CD4-positive, alpha-beta T cell treated with Interleukin-6 for 4 hours (primary cell): ENCODE measurements at places on chromosomes 5 and 9.

DNA sequence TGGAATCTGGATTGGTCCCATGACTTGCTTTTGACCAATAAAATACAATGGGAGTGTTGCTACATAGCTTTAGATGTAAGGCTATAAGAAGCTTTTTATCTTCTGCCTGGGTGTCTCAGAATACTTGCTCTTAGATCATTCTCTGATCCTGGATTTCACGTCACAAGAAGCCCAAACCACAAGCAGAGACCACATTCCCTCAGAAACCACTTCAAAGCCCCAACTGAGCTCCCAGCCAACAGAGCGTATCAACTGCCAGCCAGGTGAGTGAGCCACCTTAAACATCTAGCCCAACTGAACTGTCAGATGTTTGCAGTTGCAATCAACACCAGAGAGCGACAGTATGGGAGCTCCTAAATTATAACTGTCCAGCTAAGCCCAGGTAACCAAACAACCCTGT, 687.1 kb downstream of the TLE1 start:
- peak; percentile 1 for DNase-seq

GRCh38 chr9:92882276-92882675, 4.4 kb upstream of the ZNF484 start:
- DNase-seq, result no peak

DNA sequence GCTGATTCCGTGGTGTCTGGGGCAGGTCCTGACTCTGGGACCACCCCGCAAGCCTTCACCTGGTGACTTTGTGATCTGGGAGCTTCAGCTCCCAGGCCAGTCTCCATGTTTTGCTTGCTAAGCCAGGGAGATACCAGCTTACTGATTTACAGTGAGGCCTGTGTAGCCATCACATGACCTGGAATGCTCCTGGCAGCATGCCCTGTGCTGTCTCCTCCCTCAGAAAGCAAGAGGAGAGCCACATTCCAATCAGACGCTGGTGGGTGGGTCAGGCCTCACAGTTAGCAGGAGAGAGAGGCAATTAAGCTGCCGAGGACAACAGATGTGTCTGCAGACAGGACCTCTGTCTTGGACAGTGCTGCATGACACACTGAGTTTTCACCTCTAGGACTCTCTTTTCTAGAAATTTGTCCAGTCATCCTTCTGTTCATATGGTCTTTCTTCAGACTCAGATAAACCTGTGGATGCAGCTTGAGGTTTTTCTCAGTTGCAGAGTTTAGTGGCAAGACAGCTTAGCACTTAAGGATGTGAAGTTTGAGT, 24.4 kb upstream of the GRPEL2 start:
- DNase-seq, result no peak

DNA sequence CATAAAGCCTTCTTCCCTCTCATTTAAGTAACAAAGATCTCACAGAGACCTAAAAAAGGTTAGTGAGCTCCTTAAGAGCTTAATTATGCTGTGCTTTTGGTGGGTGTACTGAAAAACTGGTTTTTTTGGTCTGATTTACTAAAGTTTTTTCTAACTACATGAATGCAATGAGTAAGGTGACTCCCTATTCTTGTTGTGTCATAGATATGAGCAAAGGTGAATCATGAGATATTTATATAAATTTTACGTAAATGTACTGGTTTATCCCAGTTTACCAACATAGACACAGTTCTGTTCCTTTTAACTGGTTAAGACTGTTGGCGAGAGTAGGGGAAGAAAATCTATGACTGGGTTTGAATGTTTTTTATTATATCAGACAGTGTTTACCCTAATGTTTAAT, 250.5 kb downstream of the NR2F1-AS1 start:
- no peak for DNase-seq

DNA sequence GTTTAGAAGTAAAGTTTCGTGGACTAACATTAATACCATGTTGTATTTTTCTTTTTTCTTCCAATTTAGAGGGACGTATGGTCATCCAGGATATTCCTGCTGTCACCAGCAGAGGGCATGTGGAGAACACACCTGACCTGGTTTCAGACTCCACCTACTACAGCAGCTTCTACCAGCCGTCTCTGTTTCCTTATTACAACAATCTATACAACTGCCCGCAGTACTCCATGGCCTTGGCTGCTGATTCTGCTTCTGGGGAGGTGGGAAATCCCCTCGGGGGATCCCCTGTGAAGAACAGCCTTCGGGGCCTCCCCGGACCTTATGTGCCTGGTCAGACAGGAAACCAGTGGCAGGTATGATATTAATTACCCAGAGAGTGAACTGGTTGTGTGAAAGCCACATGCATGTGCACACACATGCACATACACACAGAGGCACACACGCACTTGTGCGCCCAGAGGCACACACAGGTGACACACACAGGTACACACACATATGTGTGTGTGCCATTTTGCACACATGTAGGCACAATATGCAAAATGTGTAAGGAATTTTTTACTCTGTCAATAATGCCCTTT, 52.4 kb downstream of the DMRT1 start:
- peak; percentile 43 for DNase-seq

DNA sequence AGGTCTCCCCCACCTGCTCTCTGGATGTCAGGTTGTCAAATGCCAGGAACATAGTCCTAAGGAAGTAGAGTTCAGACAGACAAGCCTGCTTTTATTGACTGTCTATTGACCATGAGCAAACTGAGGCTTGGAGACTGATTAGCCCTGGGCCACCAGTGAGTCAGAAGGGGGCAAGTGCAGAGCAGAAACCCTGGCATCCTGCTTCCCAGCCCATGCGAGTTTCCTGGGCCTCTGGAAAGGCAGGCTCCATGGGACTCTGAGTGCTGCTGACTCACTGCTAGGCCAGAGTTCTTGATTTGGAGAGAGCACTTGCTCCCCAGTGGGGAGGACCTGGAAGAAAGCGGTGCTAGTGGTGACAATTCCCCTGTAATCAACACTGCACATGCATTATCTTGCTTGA, 2.8 kb upstream of the HBEGF start:
- DNase-seq, result no peak

GRCh38 chr5:58460002-58460731, at the start of gene PLK2:
Gene PLK2, minus strand, starts transcription at chr5:58460086. Its CDS starts 127 bp downstream, at chr5:58459959.
- peak; percentile 93 for DNase-seq
